Right ventricle myocardium inferior (tissue), 1 donor: ENCODE measurements at places on chromosomes 13 and 19. TPM values are rescaled to one million over a fixed set of nuclear protein-coding genes. Genes with fewer than 3 reads are reported as not detected.

AKAP8 gene
- 19.8 TPM for total RNA-seq

PEG3 gene
- 7.9 TPM for total RNA-seq

OR7A5 gene
- total RNA-seq: not detected

GRCh38 chr13:21549633-21550032, 54.3 kb downstream of the MICU2 start:
- DNase-seq: no peak

- DNase-seq: no peak
These were observed 2.0 kb downstream of the DAZAP1 start for GRCh38 chr19:1409204-1410005.

DNA sequence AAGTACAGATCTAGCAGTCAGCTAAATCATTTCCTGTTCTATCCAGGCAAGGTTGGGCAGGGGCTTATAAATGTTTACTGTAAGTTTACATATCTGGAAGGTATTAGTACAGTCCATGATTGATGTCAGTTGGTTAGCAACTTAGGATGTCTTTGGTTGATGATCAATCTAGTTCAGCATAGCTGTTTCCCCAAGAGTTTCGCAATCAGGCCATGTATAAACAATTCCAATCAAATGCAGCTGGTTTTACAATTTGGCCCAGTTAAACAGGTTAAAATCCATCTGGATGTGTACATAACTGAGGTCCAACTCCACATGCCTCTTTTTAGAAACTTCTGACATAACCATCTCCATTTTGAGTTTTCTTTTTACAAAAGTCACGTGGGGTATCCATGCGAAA, 6.9 kb downstream of the ZNF221 start:
- DNase-seq: no peak

GRCh38 chr13:26710166-26710565, 50.4 kb downstream of the GPR12 start:
- DNase-seq: no peak
